T-cell (primary cell): ENCODE measurements at places on chromosomes 3 and 15. TPM values are rescaled to one million over a fixed set of nuclear protein-coding genes. Genes with fewer than 3 reads are reported as not detected.

GRCh38 chr3:100053951-100054620 lies 60.2 kb downstream of the FILIP1L start:
- no peaks in the 10 kb centered on the region for H3K27me3 ChIP-seq
- H3K4me1 ChIP-seq: no peaks in the 10 kb centered on the region
- H3K4me3 ChIP-seq: no peak overlapping the region
- H3K27ac ChIP-seq: no peak overlapping the region

- no peak overlapping the region for H3K4me3 ChIP-seq
- H3K4me1 ChIP-seq: peaks cover 11% of the 10 kb centered on the region
- no peak overlapping the region for H3K27ac ChIP-seq
- peaks cover 5% of the 10 kb centered on the region for H3K36me3 ChIP-seq
- no peaks in the 10 kb centered on the region for H3K27me3 ChIP-seq
Measured at GRCh38 chr3:180987344-180987743, 2.2 kb downstream of the DNAJC19 start.

GRCh38 chr3:50607271-50608091 lies 4.1 kb downstream of the CISH start:
- peaks cover 54% of the 10 kb centered on the region for H3K4me1 ChIP-seq
- peak overlapping the region; percentile 58 for H3K27ac ChIP-seq
- H3K4me3 ChIP-seq: peak overlapping the region; percentile 65
- H3K27me3 ChIP-seq: no peaks in the 10 kb centered on the region
- no peak for DNase-seq

GRCh38 chr3:157351981-157352380 lies 84.7 kb upstream of the PTX3 start:
- H3K36me3 ChIP-seq: no peaks in the 10 kb centered on the region
- no peak for DNase-seq
- H3K27me3 ChIP-seq: no peaks in the 10 kb centered on the region
- no peak overlapping the region for H3K27ac ChIP-seq
- H3K4me3 ChIP-seq: no peak overlapping the region
- H3K4me1 ChIP-seq: no peaks in the 10 kb centered on the region

DNA sequence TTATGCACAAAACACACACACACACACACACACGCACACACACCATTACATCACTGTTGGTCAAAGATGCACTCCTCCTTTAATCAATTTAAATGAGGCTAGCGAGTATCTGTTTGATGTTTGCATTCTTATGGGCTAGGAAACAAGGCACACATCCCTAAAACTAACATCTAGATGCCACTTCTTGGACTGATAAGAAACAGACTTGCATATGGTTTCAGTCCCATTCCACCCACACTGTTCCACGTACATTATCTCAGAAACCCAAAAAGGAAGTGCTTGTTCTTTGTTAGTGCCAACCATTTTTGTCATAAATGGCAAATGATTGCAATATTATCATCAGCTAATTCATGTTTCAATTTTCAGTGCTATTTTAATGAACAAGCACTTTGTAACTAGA lies 69.5 kb downstream of the CCR1 start:
- H3K4me3 ChIP-seq: no peak overlapping the region
- H3K27ac ChIP-seq: no peak overlapping the region
- no peaks in the 10 kb centered on the region for H3K27me3 ChIP-seq
- H3K36me3 ChIP-seq: no peaks in the 10 kb centered on the region
- DNase-seq: no peak

- no peaks in the 10 kb centered on the region for H3K36me3 ChIP-seq
- no peak overlapping the region for H3K27ac ChIP-seq
- peaks cover 2% of the 10 kb centered on the region for H3K4me1 ChIP-seq
- H3K27me3 ChIP-seq: peaks cover 2% of the 10 kb centered on the region
Measured at GRCh38 chr15:22228101-22228762, 147.9 kb downstream of the OR4M2 start.

DNA sequence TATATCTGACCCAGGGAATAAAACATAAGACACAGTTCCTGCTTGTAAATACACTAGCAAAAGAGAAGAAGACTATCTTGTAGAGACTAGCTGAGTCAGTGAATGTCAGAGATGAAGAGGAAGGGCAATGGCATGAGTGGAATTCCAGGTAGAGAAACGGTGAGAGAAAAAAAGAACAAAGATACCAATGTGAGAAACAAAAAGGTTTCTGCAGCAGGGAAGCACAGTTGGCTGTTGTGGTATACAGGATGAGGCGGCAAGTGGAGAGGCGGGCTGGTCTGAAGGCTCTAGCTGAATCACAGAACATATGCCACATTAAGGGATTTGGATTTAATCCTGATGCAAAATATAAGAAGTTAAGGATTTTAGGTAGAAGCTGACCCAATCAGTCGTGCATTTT lies 17.1 kb upstream of the TASOR start:
- DNase-seq: no peak
- H3K27me3 ChIP-seq: no peaks in the 10 kb centered on the region
- H3K27ac ChIP-seq: no peak overlapping the region
- no peaks in the 10 kb centered on the region for H3K36me3 ChIP-seq
- peaks cover 21% of the 10 kb centered on the region for H3K4me1 ChIP-seq
- H3K4me3 ChIP-seq: no peak overlapping the region

STRA6 gene
- not detected for total RNA-seq

CYP8B1 gene
- not detected for total RNA-seq

DNA sequence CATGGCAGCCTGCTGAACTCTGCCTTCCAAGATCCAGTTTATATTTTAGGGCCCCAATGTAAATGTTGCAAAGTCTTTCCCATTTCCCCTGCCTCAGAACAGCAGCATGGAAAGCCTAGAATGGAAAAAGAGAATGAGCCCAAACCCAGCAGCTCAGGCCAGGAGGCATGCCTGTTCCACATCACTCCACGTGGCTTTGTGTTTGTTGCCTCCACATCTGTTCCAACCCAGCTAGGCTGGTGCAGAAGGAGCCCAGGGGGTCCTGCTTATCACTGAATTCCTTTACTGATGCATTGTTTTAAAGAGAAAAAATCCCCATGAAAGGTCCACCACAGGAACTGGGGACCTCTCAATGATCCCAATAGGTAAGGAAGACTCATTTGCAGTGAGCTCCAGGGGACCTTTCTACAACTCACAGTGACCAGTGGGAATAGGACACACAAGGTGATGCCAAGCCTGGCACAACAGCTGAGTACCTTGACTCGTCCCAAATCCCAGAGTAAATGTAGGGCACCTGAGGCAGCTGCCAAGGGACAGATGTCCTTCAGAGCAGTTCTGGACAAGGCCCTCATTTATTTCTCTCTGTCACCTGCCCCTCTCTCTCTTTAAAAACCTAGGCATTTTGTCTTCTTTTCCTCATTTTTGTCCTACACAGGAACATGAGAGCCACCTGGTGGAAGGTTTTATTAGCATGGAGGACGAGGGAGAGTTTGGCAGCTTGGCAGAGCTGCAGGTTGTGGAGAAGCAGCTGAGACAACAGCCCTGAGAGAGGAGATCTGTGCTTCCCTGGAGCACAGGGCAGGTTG lies 41.7 kb upstream of the ADAMTS17 start:
- no peak overlapping the region for H3K4me3 ChIP-seq
- DNase-seq: no peak
- no peaks in the 10 kb centered on the region for H3K4me1 ChIP-seq
- H3K27me3 ChIP-seq: no peaks in the 10 kb centered on the region
- H3K27ac ChIP-seq: no peak overlapping the region
- no peaks in the 10 kb centered on the region for H3K36me3 ChIP-seq

GRCh38 chr3:154548341-154548740 lies 118.4 kb upstream of the GPR149 start:
- no peaks in the 10 kb centered on the region for H3K36me3 ChIP-seq
- no peak overlapping the region for H3K27ac ChIP-seq
- no peaks in the 10 kb centered on the region for H3K4me1 ChIP-seq
- H3K27me3 ChIP-seq: no peaks in the 10 kb centered on the region
- DNase-seq: no peak

GRCh38 chr3:141274411-141275031 lies 42.9 kb downstream of the PXYLP1 start:
- H3K4me1 ChIP-seq: peaks cover 25% of the 10 kb centered on the region
- H3K27ac ChIP-seq: no peak overlapping the region
- H3K27me3 ChIP-seq: no peaks in the 10 kb centered on the region
- no peak for DNase-seq

CACNA2D3 gene
- total RNA-seq: not detected

C3orf85 gene
- total RNA-seq: not detected

- no peak overlapping the region for H3K27ac ChIP-seq
- H3K27me3 ChIP-seq: no peaks in the 10 kb centered on the region
- DNase-seq: no peak
Measured at GRCh38 chr3:122233101-122233952, 49.9 kb downstream of the CASR start.

GRCh38 chr15:67832031-67832551 lies 6.8 kb downstream of the SKOR1 start:
- no peak overlapping the region for H3K27ac ChIP-seq
- no peak for DNase-seq
- peaks cover 13% of the 10 kb centered on the region for H3K27me3 ChIP-seq
- H3K4me3 ChIP-seq: no peak overlapping the region
- H3K4me1 ChIP-seq: peaks cover 30% of the 10 kb centered on the region

DNA sequence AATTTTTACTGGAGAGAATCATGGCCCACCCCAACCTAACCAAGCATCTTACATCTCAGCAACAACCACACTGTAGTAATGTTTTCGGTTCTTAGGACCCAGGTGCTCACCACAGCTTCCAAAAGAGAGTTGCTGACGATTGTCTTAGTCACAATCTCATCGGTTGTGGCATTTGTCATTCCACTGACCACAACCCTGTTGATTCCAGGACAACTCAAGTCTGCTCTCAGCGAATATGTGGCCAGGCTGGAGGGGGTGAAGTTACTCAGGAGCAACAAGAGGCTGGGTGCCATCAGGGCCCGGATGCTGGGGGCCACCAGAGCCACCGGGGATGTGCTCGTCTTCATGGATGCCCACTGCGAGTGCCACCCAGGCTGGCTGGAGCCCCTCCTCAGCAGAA lies 25.9 kb downstream of the GALNT15 start:
- no peak for DNase-seq
- H3K27ac ChIP-seq: no peak overlapping the region
- H3K4me3 ChIP-seq: no peak overlapping the region
- H3K27me3 ChIP-seq: no peaks in the 10 kb centered on the region
- H3K36me3 ChIP-seq: no peaks in the 10 kb centered on the region

ISY1 gene
- 35.9 TPM for total RNA-seq

GRCh38 chr15:84761607-84762131 lies 13.3 kb downstream of the ZNF592 start:
- peak overlapping the region; percentile 45 for H3K27ac ChIP-seq
- peaks cover 6% of the 10 kb centered on the region for H3K36me3 ChIP-seq
- H3K4me1 ChIP-seq: peaks cover 48% of the 10 kb centered on the region
- no peak for DNase-seq
- H3K27me3 ChIP-seq: no peaks in the 10 kb centered on the region
- no peak overlapping the region for H3K4me3 ChIP-seq

RAD51 gene
- 1.1 TPM for total RNA-seq

CNTN4 gene
- not detected for total RNA-seq

ERICH6 gene
- total RNA-seq: 0.28 TPM

DNA sequence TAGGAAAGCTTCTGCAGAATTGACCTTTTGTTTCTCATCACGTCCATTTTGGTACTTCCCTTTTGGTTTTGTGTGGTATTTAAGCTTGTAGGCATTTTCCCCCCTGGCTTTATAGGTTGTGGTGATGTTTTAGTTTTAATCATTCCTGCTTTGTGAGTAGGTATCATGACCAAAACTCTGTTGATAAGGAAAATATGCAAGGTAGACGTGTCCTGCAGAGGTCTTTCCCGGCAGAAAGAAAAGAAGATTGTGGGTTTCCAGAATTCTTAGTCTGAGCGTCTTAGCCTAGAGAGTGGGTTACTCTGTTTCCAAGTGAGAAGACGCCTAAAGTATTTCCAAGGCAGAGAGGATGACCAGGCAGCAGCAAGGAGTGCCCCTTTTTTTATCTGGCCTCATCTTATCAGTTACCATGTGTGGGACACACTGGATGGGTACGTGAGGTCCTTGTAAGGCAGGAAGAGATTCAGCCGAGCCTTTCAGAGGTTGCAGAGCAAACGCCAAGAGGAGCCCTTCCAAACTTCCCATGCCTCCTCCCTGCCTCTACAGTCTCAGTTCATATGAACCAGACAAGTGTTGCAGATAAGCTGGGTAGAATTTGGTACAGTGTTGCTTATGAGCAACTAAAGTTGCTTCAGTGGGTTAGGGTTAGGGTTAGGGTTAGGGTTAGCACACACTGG lies 58.8 kb downstream of the ARNT2 start:
- H3K4me3 ChIP-seq: no peak overlapping the region
- H3K4me1 ChIP-seq: no peaks in the 10 kb centered on the region
- no peak for DNase-seq
- no peaks in the 10 kb centered on the region for H3K36me3 ChIP-seq

- no peaks in the 10 kb centered on the region for H3K4me1 ChIP-seq
- H3K27me3 ChIP-seq: peaks cover 7% of the 10 kb centered on the region
Measured at GRCh38 chr15:27937851-27938250, 161.3 kb downstream of the OCA2 start.

DNA sequence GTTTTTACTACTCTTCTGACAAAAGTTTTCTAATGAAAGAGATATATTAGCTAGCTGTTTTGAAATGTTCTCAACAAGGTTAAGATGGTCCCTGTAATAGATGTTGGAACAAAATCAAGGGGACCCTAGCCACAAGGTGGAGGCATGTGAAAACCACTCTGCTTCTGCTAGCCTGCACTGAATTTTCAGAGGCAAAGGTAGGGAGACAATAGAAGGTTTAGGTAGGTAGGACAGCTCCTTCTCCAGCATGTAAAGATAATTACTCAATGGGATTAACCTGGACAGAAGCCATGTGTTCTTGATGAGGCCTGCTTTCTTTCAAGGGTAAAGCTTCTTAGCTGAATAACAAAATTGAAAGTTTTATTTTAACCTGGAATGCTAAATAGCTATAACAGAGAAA lies 333.5 kb downstream of the LSAMP start:
- no peak overlapping the region for H3K4me3 ChIP-seq
- H3K4me1 ChIP-seq: no peaks in the 10 kb centered on the region
- no peak for DNase-seq
- no peak overlapping the region for H3K27ac ChIP-seq
- no peaks in the 10 kb centered on the region for H3K36me3 ChIP-seq

ZDHHC23 gene
- total RNA-seq: 7.1 TPM

- H3K27ac ChIP-seq: peak overlapping the region; percentile 38
- H3K4me3 ChIP-seq: no peak overlapping the region
- H3K27me3 ChIP-seq: no peaks in the 10 kb centered on the region
- H3K36me3 ChIP-seq: no peaks in the 10 kb centered on the region
- DNase-seq: no peak
Measured at GRCh38 chr15:67146234-67146633, 80.8 kb downstream of the SMAD3 start.

DNA sequence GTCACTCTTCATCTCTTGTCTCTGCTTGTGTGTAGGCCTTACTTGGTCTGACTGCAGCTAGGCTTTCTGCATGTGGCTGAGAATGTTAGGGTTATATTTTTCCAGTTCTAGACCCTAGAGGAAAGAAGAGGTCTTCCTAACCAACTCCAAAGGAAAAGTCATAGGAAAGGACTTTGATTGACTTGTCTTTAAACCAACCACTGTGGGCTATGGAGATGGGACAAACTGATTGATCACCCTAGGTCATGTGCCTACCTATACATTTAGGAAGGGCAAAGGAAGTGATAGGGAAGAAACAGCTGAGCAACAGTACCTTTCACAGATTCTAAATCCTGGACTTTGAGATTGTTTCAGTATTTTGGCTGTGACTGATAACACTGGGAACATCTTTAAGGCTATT lies 16.5 kb upstream of the TBC1D23 start:
- no peak for DNase-seq
- no peak overlapping the region for H3K27ac ChIP-seq
- no peaks in the 10 kb centered on the region for H3K27me3 ChIP-seq
- no peaks in the 10 kb centered on the region for H3K36me3 ChIP-seq
- H3K4me1 ChIP-seq: no peaks in the 10 kb centered on the region
- no peak overlapping the region for H3K4me3 ChIP-seq

- H3K4me3 ChIP-seq: no peak overlapping the region
- H3K4me1 ChIP-seq: no peaks in the 10 kb centered on the region
- no peaks in the 10 kb centered on the region for H3K27me3 ChIP-seq
- no peaks in the 10 kb centered on the region for H3K36me3 ChIP-seq
- no peak for DNase-seq
Measured at GRCh38 chr3:131282379-131282778, 99.2 kb upstream of the NUDT16 start.
